PC-9 (cell line): ENCODE measurements at places on chromosomes 1 and 21.

DNA sequence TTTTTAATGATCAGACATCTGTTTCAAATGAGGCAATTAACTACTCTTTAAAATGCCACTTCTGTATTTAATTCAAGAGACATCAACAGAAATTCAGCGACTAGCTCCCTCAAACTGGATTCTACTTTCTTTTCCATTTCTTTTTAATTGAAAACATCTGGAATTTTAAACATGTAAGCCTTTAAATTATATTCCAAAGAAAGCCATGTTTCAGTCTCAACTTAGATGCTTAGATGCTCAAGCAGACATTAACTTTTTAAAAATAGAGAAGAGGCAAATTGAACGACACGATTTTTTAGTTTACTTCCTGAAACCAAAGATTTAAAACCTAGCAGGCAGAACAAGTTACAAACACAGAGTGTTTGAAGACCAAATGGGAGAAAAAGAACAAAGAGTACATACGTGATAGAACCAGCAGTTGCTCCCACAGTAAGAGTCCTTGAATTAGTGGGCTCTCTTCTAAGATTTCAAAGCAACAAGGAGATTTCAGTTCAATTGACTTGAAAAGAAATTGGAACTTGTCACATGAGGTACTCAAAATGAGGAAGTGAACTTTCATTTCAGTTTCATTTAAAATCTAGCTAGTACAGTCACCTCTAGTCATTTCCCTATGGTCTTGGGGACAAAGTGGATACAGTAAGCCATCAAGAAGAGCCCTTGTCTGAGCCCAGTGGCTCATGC lies at the start of gene CTSS:
Gene CTSS, minus strand, starts transcription at position 483 of the 681 bp plus-strand sequence. CDS start 1,015 bp downstream, outside the sequence.
- DNase-seq: no peak

GRCh38 chr1:74728736-74729135 lies 4.1 kb downstream of the CRYZ start:
- no peak for DNase-seq

DNA sequence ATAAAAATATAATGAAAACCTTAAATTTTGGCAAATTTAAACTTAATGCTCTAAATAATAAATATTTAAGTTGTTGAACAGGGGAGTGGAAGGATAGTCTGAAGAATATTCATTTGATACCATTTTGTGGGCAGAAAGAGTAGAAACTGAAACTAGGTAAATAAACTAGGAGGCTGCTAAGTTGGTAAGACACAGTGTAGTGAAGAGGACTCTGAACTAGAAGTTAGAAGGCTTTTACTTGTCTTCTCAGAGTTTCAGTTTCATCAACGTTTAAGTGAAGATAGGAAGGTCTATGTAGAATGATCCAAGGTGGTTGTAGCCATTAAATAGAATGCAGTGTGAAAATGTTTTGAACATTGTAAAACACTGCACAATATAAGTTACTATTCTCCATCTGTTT lies 516.9 kb downstream of the AMY1C start:
- DNase-seq: no peak

DNA sequence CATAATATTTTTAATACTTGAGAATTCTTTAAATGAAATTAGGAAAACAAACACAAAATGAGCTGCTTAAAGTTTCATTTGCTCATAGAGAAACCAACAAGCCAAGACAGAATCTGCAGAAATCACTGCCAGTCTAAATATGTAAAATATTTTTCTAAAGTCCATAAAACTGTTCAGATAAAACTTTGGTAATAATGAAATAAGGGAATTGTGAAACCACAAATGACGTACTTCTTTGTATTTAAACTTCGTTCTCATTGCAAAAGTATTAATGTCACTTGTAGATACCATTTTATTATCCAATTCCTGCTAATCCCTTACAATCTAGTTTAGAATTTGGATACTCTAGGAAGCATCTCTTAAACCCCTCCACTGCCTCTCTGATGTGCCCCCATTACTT lies 234.5 kb upstream of the NEGR1 start:
- DNase-seq: no peak

GRCh38 chr1:151547119-151547899 lies 7.2 kb downstream of the TUFT1 start:
- DNase-seq: peak; percentile 99

- no peak for DNase-seq
Observed at GRCh38 chr1:202862679-202863560, 26.0 kb downstream of the RABIF start.

DNA sequence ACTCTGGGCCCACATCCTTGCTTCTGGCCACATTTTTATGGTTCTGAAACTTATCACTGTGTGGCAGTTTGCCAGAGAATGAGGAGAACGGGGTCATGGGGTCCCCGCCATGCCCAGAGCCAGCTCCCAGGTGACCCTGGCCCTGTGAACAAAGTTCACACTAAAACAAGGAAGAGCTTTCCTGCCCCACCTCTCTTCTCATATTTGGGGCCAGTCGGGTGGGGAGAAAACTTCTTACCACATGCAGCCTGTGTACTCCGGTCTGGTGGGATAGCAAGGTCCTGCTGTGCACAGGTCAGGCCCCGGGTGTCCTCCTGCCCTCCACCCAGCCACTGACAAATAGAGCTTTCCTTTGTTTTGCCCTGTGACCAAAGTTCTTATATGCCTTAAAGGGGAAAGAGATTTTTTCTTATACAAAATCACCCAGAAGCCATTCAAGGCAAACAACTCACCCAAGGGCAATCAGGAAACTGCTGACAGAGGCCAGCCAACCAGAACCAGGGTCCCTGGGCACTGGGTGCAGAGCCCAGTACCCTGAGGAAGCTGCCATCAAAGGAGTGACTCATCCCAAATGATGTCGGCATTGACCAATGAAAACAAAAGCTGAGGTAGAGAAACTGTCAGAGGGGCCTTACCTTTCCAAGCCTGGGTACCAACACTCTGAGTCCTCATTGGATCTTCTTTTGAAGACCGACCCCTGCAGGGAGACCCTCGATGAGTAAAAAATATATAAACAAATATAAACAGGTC lies 53.6 kb downstream of the OLIG1 start:
- no peak for DNase-seq

- no peak for DNase-seq
Observed at GRCh38 chr1:220566869-220567268, 38.9 kb downstream of the MARK1 start.

DNA sequence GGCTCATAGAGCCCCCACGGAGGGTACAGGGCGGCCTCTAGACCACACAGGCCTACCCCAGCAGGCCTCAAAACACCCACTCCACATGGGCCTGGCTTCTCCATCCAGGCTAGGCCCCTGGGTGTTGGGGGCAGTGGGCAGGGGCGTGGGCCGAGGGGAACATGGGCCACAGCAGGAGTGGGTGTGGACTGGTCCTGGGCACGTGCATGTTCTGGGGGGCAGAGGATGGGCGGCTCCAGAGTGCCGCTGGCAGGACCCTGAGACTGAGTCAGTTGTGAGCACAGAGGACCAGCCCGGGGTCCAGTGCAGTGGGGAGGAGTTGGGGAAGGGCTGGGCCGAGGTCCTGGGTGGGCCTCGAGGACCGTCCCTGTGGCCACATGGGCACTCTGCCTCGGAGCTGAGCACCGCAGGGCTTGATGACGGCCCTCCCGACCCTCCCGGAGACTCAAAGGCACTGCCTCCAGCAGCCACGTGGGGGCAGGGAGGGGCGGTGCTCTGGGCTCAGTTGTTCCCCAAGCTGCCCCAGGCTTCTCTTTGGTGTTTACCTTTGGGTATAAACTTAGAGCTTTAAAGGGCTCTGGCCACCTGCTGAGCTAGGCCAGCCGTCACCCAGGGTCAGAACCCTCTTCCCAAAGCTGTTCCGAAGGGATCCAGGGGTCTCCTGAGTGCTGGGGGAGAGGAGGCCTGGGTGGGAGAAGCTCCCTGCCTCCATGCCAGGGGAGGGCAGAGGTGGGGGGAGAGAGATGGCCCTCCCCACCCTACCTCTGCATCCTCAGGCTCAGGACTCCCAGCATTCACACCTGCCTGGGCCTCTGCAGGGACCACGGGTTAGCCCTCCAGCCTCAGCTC lies 79.9 kb downstream of the MORN1 start:
- peak; percentile 32 for DNase-seq

DNA sequence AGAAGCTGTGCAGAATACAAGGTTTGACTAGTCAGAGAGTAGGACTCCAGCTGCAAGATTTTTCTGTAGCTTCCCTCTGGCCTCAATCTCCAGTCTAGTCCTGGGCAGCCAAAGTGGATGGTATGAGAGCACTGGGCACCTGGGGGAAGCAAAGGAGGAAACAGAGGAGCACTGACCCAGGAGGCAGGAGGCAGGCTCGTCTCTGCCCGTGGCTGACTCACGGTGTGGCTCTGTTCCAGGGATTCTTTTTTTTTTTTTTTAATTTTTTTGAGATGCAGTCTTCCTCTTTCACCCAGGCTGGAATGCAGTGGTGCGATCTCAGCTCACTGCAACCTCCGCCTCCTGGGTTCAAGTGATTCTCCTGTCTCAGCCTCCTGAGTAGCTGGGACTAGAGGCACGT lies 4.1 kb upstream of the NPPB start:
- peak; percentile 53 for DNase-seq

DNA sequence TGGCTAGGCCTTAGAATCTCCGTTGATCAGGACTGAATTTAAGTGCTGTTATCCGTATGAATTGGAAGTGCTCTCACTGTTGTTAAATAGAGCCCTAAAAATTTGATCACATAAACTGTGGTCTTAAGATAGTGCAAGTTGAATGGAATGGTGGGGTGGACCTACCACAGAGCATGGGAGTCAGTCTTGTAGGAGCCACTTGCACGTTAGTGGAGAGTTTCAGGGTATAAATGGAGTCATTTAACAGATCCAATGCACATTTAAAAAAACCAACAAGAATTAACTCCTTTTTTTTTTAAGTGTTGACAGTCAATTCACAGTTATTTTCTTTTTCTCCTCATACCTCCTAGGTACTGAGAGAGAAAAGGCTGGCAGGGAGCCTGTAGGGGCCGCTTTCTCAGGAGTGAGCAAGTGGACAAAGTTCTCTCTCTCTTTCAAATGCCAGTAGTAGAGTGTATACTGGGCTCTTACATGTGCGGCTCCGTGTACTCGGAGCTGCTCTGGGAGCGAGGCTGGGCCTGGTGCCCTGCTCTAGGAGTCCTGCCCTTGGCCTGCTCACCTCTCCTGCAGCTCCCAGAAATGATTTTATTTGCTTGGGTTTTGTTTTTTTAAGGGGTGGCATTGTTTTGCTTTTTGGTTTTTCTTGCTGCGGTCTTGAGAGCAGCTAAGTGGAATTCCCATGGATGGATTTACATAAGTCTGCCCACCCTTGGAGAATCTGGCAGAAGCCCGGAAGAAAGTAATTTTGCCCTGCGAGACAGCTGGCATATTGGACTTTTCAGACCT lies 91.3 kb downstream of the ATP5PO start:
- no peak for DNase-seq

DNA sequence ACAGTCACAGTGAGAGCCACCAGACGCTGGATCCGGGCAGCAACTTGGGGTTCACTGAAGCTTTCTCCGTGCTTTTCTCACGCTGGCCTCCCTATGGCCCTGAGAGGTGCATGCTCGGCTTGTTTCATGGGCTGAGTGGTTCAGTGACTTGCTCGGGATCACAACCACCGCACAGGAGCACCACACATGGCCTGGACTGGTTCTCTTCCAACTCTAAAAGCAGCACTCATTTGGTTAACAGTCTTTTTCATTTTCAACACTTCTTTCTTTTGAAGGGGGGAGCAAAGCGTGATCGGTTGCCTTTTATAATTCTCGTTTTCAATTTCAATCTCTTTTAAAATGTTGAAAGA lies 26.2 kb downstream of the UBIAD1 start:
- DNase-seq: no peak

DNA sequence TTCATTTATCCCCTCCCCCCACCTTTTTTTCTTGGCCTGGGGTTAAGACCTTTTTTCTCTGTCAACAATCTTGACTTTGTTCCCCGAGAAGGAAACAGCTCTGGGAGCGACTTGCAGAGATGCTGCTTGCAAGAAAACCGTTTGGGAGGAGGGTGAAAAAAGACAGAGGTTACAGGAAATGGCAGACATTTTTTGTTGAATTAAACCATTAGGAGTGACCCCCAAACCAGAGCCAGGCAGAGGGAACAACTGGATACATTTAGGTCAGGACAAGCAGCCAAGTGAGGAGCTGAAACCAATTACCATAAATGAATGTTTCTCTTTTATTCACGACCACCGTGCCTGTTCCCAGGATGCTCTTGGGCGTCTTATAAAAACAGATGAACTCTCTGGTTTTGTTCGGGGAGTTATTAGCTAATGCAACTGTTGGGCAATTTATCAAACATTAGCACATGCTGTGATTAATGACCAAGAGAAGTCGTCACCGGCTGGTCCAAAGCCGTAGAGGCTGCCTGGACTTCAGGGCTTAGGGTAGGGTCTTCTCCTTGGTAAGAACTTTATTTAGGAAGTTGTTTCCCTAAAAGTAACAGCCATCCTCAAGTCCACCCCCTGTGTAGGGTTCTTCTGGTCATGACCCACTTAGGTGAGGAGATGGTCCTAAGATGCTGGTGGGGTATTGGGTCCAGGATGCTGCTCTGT lies 141.0 kb downstream of the FOXD2 start:
- DNase-seq: no peak

DNA sequence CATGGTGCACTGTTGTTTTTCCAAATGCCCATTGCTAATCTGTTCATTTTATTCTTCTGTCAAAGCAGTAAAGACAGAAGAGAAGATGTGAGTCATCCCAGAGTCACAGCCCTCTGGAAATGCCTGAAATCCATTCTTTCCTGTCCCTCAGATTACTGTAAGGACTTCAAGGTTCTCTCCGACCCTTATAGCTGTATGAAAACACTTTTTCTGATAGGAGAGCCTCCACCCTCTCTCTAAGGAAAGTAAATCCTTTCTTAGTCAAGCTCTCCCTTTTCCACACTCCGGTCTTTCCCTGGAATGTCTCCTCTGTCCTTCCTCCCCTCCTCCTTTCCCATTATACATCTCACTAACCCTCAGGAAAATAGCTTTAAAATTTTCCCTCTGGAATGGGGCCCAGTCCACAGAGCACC lies 3.5 kb upstream of the PRDX6 start:
- no peak for DNase-seq

GRCh38 chr1:2098839-2099785 lies 48.9 kb downstream of the PRKCZ start:
- no peak for DNase-seq

GRCh38 chr1:49971088-49971487 lies 52.7 kb downstream of the AGBL4 start:
- no peak for DNase-seq

DNA sequence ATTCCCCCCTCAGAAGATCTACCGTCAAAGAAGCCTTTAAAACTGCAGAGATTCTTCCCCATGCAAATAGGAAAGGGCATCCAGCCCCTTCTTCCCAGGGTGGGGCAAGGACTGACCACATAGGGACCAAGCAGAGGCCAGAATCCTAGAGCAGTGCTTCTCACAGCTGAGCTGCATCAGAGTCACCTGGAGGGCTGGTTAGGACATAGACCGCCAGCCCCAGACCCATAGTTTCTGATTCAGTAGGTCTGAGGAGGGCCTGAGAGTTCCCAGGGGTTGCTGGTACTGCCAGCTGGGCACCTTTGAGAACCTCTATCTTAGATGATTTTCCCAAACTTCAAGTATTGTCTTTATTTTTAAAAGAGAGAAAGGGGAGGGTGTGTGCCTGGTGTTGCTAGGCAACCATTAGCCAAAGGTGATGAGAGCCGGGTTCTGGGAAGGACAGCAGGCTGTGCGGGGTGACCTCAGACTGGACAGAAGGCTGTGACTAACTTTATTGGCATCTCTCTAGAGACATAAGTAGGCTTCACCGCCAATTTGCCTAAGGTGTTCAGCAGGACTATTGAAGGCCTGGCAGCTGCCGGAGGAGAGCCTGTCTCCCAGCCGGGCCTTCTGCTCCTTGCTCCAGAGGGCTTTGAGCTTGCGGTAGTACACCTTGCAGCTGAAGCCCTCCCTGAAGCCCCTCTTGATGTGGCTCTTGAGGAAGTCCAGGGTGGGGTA lies 3.0 kb downstream of the SPATA46 start:
- DNase-seq: peak; percentile 94
